ENCODE measurements at places on chromosomes 6 and 20.

GRCh38 chr6:4348462-4349112 is 213.2 kb upstream of the ECI2 start:
- DNase-seq, result no peak

DNA sequence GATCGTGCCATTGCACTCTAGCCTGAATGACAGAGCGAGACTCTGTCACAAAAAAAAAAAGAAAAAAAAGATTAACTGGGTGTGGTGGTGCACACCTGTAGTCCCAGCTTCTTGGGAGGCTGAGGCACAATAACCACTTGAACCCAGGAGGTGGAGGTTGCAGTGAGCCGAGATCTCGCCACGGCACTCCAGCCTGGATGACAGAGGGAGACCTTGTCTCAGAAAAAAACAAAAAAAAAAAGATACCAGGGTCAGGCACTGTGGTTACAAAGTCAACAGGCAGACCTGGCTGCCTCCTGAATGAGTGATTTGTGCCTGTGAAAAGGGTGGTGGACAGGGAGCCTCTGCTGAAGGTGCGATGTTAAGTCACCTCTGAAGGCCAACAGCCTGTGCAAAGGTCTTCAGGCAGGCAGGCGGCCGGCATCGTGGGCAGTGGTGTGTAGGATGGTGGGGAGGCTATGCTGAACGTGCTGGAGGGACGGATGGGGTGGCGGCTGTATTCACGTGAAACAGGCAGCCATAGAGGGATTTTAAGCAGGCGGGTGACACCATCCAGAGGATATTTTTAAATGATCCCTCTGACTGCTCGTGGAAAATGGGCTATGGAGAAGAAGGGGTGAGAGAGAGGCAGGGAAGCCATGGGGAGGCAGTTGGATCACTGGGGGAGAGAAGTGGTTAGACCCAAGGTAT is 41.4 kb downstream of the NOL4L start:
- no peak for DNase-seq

GRCh38 chr6:127866766-127867165 is 34.1 kb downstream of the THEMIS start:
- DNase-seq, result no peak

GRCh38 chr6:169997187-169997929 is 245.9 kb downstream of the ERMARD start:
- DNase-seq, result no peak

DNA sequence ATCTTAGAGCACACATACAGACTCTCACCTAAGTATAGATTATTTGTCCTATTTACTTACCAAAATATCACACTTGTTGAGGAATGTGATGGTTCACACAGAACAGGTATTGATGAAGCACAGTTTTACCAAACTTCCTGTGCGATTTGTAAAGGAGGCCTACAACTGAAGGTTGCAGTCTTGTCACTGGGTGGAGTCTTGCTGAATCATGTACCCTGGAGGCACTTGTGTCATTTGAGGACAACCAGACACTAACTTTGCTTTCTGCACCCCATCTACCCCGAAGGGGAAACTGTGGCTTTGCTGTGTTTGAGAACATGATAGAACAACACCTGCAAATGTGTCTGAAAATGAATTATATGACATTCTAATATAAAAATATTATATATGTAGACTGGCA is 32.4 kb upstream of the HINT3 start:
- DNase-seq, result no peak

- DNase-seq, result no peak
Observed at GRCh38 chr6:11155589-11155988, 44.1 kb upstream of the ERVFRD-1 start.

DNA sequence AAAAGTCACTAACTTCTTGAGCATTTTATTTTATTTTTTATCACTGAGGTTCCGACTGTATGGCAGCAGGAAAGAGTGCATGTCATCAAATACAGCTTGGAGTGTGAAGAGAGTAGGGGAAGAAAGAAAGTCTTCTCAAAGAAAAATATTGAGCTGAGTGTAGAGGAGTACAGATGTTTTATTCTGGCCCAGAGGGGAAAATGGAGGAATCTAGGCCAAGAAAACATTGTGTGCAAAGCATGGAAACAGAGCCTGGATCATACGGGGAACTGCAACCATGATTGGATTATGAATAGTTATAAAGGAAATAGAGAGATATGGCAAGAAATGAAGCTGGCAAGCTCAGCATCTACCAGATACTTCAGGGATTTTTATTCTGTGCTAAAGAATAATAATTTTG is 104.2 kb upstream of the SCGN start:
- DNase-seq, result no peak

GRCh38 chr6:154267508-154268106 is 89.0 kb downstream of the IPCEF1 start:
- no peak for DNase-seq

DNA sequence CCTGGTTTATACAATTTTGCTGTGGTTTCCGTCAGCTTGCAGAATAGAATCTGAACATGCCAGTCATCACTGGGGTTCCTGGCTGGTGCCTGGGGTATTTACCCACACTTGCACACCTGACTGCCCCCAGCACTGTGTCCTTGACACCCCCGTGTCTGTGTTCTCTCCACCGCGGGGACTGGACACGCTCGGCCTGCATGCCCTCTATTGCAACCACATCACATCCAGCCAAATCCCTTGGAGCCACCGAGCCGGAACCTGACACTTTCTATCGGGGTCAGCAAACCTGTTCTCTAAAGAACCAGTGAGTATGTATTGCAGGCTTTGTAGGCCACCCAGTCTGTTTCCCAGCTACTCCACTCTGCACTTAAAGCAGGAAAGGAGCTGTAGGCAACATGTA is 527.5 kb downstream of the PRKN start:
- no peak for DNase-seq

- DNase-seq, result no peak
Observed at GRCh38 chr6:43386492-43386891, 17.0 kb upstream of the ZNF318 start.

- DNase-seq, result no peak
Observed at GRCh38 chr6:149043476-149044130, 273.9 kb upstream of the TAB2 start.
